NCI-H2107 (cell line): ENCODE measurements at places on chromosomes 1 and 21.

- peak; percentile 44 for DNase-seq
Observed at GRCh38 chr1:35451125-35451528, 106.1 kb downstream of the KIAA0319L start.

DNA sequence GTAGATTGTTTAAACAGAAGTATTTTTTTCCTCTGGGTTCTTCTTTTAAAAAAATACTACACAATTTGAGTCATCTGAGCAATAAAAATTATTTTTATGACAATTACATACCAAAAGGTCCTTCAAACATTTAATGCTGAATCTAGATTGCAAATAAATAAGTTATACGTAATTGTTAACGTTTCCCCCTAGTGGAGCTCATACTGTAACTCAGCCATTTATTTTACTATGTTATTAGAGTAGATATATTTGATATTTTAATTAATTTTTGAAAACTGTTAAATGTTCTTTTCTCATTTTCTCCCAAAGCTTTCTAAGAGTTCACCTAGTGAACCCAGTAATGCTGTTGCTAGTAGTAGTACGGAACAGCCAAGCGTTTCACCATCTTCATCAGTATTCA lies 33.5 kb downstream of the ZMYM1 start:
- no peak for DNase-seq

DNA sequence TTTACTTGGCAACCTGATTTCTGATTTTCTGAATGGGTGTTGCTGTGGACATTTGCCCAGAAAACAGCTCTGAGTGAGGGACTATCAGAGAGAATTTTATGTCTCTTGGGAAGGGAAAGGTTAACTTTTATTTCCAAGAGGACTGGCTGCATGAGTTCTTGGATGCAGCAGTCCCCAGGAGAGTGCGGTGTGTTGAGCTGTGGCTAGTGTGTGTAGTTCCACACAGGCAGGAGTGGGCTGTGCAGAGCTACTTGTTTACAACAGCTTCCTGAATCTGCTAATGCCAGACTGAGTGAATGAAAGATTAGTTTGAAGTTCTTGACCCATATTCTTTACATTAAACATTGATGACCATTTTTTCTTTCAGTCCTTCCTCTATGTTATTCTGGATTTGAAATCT lies 41.0 kb upstream of the APOBEC4 start:
- DNase-seq, result no peak

DNA sequence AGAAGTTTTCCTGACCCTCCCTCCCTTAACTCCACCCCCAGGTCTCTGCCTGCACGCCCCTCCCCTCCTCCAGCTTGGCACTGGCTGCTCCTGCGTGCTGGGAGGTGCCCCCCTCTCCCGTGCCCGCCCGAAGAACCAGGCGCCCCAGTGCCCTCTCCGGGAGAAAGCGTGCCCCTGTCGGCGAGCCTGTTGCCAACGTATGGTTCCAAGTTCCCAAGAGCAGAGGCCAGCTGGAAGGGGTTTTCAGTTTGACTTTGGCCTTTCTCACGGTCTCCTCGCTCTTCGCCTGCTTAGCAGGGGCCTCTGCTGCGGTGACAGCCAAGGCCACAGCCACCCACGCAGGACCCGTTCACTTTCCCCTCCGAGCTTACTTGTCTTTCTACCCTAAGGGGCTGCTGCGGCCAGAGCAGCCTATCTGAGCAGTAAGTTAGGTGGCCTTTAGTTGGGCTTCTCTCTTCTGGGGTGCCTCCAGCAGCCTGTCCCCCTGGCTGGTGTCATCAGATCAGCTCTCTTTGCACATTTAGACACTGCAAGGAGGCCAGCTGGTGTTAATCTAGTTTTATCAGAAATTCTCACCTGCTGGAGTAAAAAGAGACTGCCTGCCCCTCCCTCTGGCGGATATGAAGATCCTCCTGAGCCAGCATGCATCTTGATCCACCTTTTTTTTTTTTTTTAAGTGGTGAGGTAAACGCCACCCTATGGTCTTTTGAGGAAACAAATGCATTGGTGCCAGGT lies 1.5 kb downstream of the STUM start:
- no peak for DNase-seq

GRCh38 chr1:54163051-54163450 lies 10.3 kb upstream of the CDCP2 start:
- DNase-seq, result no peak

- no peak for DNase-seq
Observed at GRCh38 chr1:62917805-62918204, 133.9 kb downstream of the ATG4C start.

DNA sequence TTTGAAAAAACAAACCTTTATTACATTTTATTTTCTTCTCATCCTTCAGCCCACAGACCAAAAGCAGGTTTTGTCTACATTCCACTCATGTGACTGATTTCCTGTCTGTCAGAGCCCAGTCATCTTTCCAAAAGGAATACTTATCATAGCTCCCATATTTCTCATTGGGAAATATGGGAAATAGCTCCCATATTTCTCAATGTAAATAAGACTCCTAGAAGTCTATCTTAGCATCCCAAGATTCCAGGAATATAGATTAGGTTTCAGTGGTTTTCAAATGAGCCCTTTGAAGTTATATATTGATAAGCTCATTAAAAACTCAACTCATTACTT lies 19.1 kb upstream of the NRDC start:
- no peak for DNase-seq

GRCh38 chr1:22080191-22080590 lies 27.7 kb downstream of the CDC42 start:
- DNase-seq, result no peak

DNA sequence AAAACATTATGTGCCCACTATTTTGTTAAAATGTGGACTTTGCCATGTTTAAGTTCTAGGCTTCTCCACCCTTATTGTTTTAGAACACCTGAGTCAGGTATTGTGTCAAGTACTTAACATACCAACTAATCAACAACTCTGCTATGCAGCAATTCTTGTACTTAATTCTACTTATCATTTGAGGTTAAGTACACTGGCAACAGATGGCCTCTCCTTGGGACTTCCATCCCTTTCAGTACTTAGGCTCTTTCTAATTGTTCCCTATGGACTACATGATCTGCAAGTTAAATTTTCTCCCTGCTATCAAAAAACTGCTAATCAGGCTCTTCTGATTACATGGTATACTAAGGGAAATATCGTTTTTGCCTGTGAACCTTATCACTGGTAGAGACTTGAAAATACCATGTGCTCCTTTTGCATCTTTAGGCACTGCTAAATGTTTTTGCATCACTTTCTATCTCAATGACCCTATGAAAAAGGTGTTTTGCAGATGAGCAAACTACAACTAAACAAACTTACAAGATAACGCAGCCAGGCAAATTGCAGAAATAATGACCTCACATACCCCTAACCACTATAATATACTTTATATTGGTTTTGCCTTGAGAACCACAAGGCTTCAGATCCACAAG lies 18.9 kb downstream of the SFPQ start:
- no peak for DNase-seq

GRCh38 chr1:11311816-11312755 lies 39.1 kb downstream of the UBIAD1 start:
- no peak for DNase-seq

DNA sequence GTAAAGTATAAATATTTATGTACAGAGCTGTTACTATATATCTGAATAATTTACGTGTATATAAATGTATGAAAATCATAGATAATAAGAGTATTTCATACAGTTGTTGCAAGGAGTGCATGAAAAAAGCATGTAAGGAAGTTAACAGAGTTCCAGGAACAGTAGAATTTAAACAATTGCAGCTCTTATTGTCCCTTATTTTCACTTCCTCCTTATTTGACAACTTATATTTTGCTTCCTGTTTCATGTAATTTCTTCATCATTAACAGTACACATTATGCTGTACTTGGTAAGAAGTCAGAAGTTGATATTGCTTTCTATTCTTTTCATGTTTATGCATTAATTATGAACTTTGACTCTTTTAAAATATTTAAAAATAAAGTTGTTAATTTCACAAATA lies 681.5 kb downstream of the LRRIQ3 start:
- no peak for DNase-seq

- DNase-seq, result no peak
Observed at GRCh38 chr1:185835191-185835590, 101.0 kb downstream of the HMCN1 start.

- DNase-seq, result no peak
Observed at GRCh38 chr1:94239796-94240195, 2.4 kb upstream of the ARHGAP29 start.

- no peak for DNase-seq
Observed at GRCh38 chr1:30312226-30312625, 411.2 kb downstream of the MATN1 start.

GRCh38 chr1:89989099-89989498 lies 5.8 kb upstream of the ZNF326 start:
- no peak for DNase-seq
